Activated T-cell treated with anti-CD3 and anti-CD28 coated beads, Interleukin-2, amount 50 U/mL, for 72 hours (primary cell): ENCODE measurements at places on chromosomes 6 and 20. TPM values are rescaled to one million over a fixed set of nuclear protein-coding genes. Genes with fewer than 3 reads are reported as not detected.

DNA sequence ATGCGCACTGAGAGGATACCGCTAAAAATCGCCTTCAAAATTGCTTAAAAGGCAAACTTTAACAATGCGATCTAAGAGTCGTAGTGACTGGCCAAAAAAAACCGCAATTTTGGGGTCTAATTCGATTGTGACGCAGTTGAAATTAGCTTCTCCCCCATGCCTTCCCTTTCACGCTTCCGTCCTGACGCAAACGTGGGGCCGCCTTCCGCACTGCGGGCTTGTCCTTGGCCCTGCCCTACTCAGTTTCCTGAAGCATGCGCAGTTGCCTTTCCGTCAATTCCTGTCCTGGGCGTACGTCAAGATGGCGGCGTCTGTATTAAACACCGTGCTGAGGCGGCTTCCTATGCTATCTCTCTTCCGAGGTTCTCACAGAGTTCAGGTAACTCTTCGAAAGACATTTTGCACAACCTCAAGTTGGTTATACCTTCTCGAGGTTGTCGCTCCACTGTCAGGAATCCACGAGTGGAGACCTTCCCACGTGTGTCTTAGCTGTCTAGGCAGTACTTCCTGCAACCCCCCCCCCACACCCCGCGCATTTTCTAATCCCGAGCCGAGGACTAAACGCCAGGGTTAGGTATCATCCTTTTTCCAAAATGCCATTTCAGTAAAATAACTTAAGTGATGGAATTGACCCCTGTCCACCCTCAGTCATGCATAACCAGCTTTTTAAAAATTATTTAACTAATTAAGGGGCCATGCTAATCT, at the start of gene MRPS18B:
TSS of gene MRPS18B (plus strand) at position 276 of the 705 bp plus-strand sequence. CDS start at position 302, 26 bp downstream.
- DNase-seq, result peak; percentile 96

DNA sequence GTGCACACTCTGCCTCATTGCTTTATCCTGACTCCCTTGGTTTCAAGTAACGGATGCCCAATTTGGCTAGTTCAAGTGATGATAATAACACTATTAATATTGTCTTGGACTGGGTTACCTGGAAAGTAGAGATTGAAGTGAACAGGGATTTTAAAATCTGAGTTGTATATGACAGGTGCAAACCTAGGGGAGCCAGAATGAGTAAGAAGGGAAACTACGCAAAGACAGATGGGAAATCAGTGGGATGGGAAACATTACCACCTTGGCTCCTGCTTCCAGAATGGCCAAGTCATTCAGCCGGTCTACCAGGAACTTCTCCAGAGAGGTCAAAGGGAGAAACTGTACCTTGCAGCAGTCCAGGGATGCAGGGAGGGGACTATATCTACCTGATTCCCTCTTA, 41.9 kb downstream of the OGFRL1 start:
- no peak for DNase-seq

DNA sequence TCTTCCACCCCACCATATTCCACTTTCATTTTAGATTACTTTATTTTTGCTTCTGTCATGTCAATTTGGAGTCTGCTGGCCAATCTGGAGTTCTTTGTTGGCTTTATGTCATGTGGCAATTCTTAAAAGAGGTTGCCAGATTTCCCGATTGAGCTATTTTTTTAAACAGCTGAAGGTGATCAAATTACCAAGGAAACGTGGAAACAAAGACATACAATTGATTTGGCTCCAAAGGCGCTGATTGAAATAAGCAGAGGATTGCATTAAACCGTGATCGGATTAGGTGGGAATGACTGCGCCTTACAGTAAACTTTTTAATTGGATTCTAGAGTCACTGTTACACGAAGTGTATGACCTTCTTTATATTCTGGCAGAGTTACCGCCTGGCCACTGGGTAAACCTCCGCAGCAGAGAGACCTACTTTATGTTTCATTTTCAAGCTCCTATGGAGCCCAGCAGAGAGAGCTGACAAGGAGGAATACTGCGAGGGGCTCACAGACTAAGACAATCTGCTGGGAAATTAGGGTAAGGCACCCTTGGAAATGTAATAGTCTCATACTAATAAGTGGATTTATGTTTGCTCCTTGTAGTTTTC, 37.9 kb downstream of the SIM1 start:
- DNase-seq, result no peak

DNA sequence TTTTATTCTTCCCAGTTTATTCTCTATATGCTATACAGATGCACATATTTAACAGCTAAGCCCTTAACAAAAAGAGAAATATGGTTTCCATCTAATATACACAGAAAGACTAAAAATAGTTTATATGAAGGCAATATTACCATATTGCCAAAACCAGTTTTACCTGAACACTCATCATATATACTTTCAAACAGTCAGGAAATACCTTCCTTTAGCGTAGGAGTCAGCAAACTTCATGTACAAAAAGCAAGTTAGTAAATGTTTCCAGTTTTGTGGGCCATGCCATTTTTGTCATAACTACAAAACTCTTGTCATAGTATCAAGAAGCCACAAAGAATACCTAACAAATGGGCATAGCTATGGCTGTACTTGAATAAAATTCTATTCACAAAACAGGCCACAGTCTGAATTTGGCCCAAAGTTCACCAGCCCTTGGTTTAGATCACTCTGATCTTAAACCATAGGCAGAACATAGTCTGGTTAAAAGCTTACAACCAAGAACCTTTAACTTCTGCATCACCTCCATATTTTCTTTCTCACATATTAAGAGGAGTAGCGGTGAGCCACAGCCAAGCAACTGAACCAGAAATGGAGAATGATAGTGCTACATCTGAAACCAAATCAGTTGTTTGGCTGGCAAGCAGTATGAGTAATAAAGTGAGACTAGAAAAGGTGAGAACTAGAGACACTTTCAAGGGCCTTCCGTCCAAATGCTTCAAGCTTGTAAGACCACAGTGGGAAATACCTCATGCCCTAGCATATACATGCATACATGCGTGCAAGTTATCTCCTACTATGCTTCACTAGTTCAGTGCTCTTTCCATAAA, 116.6 kb downstream of the PTPRK start:
- DNase-seq, result no peak

- no peak for DNase-seq
Observed at GRCh38 chr20:47929368-47930115, 144.3 kb upstream of the SULF2 start.

Gene SPATS1
- not detected for total RNA-seq

Gene LCA5
- total RNA-seq, result 0.23 TPM

DNA sequence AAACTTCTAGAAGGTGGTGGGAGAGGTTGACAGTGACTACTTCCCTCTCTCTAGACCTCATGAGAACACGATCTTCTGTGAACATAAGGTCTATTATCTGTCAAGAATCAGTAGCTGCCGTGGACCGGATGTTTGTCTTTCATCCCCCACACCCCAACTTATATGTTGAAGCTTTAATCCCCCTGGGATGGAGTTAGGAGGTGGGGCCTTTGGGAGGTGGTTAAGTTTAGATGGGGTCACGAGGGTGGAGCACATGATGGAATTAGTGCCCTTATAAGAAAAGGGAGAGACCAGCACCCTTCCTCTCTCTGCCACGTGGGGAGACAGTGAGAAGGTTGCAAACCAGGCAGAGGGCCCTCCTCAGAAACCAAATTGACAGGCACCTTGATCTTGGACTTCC, 409.1 kb downstream of the QKI start:
- DNase-seq, result no peak

GRCh38 chr20:45629496-45630100, at the start of gene WFDC10A:
TSS of gene WFDC10A (plus strand) at chr20:45629739. CDS start at chr20:45629814, 75 bp downstream.
- peak; percentile 16 for DNase-seq

DNA sequence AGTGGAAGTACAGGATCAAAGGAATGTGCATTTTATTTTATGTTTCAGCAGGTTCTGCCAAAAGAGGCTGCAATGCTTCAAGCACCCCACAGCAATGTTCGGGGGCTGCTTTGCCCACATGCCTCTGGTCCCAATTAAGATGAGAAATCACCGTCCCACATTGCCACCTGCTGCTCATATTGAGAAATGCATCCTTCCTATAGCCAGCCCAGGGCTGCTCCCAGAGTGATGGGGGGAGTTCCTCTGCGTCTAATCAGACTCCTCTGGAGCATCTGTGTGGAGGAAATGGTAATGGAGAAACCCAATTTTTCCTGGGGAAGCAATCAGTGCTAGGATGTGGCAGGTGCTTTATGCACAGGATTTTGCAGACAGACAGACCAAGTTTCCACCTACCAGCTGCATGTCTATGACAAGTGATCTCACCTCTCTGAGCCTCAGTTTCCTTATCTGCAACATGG, 33.7 kb downstream of the PTGIS start:
- peak; percentile 70 for DNase-seq

GRCh38 chr6:41695825-41696224, 39.6 kb downstream of the TFEB start:
- DNase-seq, result no peak

Gene RALGAPB
- total RNA-seq, result 39.5 TPM

Gene ECT2L
- total RNA-seq, result not detected

- no peak for DNase-seq
Observed at GRCh38 chr20:12982098-12982497, 26.7 kb upstream of the SPTLC3 start.

DNA sequence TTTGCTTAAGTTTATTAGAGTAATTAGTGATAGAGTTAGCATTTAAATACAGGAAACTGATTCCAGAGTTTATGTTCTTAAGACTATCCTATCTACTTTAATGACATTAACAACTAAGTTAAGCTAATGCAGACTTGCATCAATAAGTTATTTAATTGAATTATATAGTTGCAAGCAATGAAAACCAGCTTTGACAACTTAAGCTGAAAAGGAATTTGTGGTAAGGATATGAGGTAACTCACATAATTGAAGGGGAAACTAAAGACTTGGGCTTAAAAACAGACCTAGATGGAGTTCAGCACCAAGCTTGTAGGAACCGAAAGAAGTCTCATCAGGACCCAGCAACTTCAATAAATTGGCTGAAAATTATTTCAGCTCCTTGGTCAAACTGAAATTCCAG, 222.3 kb downstream of the IBTK start:
- DNase-seq, result no peak

Gene HLA-DQB1
- total RNA-seq, result 2.5 TPM

Gene STK38
- total RNA-seq, result 30.7 TPM

Gene SIRPB1
- 1.6 TPM for total RNA-seq

DNA sequence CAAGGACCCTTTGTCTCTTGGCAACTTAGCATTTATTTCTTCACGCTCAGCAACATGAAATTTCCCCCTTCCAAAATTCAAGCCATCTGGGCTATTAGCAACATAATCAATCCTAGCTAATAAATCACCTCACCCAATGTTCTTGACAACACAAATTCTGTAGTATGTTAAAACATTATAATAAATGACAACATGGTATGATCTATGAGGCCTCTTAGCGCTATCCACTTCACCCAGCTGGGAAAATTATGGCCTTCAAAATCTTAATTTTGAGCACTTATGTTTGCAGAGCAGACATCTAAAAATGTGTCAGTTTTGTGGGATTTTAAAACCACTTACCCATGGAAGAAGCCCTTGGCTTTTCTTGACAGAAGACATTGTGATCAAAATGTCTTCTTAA, 181.9 kb downstream of the HDGFL1 start:
- no peak for DNase-seq

Gene SCUBE3
- 0.05 TPM for total RNA-seq

Gene PRR18
- 0.07 TPM for total RNA-seq

DNA sequence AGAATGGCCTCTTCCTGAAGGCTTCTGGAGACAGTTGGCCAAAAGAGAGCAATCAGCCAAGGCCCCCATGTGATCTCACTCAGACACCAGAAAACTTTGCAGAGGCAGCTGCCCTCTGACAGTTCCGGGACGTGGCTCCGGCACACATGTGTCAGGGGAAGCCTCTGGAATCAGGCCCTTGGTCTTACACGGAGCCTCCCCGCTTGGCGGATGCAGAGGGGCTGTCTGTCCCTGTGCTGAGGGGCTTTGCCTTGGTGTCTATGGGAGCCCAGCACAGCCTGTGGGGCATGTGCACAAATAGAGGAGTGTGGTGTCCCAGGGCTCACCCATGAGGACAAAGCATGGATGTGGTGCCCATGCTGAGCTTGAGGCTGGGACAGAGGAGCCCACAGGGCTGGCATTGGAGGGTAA, 13.8 kb downstream of the SIGLEC1 start:
- no peak for DNase-seq

Gene OR2J3
- total RNA-seq, result not detected

- no peak for DNase-seq
Observed at GRCh38 chr6:108407904-108408827, 113.3 kb downstream of the AFG1L start.

DNA sequence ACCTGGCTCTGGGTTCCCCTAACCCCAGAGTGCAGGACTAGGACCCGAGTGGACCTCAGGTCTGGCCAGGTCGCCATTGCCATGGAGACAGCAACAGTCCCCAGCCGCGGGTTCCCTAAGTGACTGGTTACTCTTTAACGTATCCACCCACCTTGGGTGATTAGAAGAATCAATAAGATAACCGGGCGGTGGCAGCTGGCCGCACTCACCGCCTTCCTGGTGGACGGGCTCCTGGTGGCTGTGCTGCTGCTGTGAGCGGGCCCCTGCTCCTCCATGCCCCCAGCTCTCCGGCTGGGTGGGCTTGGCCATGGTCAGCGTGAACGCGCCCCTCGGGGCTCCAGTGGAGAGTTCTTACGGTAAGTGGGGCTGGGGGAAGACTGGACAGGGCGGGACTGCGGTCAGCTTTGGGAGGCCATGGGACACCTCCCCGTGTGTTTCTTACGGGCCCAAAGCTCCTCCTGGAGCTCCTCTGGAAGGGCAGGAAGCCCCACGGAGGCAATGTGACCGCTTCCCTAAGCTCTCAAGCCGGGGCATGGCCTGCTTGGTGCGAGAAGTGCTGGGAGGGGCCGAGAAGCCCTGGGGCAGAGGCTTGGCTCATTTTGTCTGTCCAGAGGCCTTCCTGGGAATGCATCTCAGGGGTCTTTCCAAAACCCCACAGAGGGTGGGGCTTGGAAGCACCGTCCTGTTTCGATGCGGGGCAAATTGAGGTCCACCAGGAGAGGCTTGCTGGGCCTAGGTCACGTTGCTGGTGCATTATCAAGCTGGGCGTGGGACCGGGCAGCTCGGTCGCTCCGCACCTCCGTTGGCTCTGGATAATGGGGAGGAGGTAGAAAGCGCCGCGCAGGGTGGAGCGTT, at the start of gene HNF4A:
TSS of gene HNF4A (plus strand) at position 202 of the 855 bp plus-strand sequence. CDS start at position 308, 106 bp downstream.
- DNase-seq, result no peak

Gene OR2B6
- total RNA-seq, result 0.43 TPM

DNA sequence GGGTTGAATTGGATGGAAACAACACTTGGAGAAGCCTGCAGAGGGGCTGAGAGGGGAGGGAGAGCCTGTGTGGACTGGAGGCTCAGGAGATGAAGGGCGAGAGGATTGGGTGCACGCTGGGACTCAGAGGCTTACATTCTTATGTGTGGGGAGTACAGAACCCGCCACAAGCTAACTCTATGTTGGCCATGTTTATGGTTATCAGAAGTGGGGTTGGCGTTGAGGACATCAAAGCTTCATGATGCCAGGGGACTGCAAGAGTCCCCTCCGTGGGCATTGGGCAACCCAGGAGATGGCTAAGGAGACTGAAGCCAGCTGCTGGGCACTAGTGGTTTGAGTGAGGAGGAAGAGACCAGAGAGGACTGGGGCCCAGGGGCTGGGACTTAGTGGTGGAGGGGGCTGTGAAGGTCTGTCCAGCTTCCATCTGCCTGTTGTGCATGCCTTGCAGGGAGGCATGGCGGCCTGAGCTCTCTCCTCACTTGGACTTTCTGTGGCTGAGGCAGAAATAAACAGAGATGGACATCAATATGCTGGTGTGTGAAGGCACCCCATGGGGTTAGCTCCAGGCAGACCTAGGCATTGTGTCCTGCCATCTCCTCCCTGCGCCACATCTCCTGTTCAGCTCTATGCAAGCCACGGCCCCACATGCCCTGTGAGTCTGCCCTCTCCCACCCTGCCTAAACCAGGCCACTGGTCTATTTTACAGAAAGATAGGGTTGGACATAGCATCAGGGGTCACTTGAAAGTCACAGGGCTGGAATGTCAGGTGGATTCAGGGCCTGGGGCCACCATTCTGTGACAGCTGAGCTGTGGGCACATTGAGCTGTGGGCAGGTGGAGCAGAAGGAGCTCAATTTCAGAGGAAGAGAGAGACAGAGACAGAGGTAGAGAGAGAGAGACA, 61.6 kb downstream of the PHACTR3 start:
- DNase-seq, result no peak

Gene ZFP57
- total RNA-seq, result 6.3 TPM
